ENCODE measurements at places on chromosomes 5 and 9. TPM values are rescaled to one million over a fixed set of nuclear protein-coding genes. Genes with fewer than 3 reads are reported as not detected.

PCDHA9 gene
- total RNA-seq, result not detected

RXFP3 gene
- not detected for total RNA-seq

TAS2R1 gene
- not detected for total RNA-seq

SFXN1 gene
- total RNA-seq, result 256 TPM

NKD2 gene
- 0.37 TPM for total RNA-seq

BTNL9 gene
- total RNA-seq, result not detected

PSAT1 gene
- 62.2 TPM for total RNA-seq

PRDM9 gene
- not detected for total RNA-seq

IL13 gene
- 4.3 TPM for total RNA-seq

MARCOL gene
- total RNA-seq, result not detected

EPB41L4A gene
- 0.30 TPM for total RNA-seq

PCDHA8 gene
- total RNA-seq, result not detected

GRIA1 gene
- not detected for total RNA-seq

MEIKIN gene
- total RNA-seq, result not detected
